ENCODE measurements at places on chromosomes 12 and 14.

- DNase-seq = no peak
Observed at GRCh38 chr12:31324116-31324844, 1.7 kb downstream of the SINHCAF start.

DNA sequence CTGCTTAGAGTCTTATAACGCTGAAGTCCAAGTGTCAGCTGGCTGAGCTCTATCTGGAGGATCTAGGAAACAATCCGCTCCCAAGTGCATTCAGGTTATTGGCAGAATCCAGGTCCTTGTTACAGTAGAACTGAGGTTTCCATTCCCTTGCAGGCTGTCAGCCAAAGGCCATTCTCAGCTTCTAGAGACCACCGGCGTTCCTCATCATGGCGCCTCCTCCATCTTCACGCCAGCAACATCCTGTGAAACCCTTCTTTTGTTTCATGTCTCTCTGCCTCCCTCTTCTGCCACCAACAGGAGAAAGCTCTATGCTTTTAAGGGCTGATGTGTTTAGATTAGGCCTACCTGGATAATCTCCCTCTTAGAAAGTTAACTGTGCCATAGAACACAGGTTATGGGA is 133.0 kb upstream of the RASSF8 start:
- DNase-seq = no peak

DNA sequence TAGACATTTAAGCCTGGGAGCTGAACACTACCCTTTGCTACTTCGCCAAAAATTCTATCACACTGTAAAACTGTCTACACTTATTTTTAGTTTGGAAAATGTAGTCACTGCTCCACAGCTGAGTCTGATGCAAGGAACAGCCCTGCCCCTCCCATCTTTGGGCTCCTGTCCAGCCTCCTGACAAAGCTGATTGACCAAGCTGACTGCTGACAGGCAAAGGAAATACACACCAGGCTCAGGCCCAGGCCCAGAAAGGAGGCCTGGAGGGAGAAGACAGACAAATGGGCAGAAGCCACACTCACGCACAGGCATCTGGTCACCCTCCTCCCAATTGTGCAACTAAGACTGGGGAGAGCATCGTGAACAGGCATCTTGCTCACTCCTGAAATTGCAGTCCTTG is 55.3 kb downstream of the ISCA2 start:
- DNase-seq = peak; percentile 92

GRCh38 chr12:19477071-19477470 is 37.8 kb downstream of the AEBP2 start:
- DNase-seq = no peak

DNA sequence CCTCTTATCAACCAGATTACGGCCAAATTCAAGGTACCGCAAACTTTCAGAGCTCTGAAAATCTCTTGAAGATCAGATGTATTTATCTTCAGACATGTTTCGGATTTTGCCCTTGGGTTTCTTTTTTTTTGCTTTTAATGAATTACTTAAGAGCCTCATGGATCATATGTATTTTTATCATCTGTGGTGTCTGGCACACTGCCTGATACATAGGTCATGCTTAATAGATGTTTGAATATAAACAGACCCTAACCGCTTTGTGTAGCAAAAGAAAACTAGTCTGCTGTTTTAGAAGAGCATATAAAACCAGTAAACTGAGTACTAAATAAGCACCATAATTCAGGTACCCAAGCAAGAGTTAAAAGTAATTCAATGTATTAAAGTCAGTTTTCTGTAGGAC is 20.1 kb upstream of the TBK1 start:
- DNase-seq = no peak

DNA sequence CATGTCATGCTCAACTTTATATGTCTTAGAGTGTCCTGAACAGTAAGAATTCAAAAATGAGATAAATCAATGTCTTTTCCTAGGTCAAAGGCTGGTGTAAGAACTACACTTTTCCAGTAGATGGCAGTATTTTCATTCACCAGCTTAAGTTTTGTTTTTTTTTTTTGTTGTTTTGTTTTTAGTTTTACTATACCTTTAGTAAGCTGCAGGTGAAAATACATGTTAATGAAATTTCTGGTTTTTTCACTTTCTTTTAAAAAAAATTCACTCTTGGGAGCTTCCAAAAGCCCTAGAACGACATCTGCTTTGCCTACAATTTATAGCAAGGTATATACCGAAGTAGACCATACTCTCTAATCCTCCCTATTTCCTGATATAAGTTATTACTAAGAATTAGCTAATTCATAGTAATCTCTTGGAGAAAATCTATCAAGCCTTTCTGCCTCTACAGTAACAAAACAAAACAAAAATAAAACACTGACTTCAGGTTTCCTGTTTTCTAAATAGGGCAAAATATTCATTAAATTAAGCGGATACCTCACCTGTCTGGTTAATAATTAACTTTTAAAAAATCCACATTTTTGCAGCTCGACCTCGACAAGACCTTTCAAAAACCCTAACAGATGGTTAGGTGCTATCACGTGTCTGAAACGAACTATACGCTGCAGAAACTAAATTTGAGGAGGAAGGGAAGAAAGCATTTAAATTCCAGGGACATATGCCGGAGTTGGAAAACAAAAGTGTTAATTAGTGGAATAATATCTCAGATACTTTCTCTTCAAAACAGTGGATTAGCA is 2.7 kb upstream of the SAMD4A start:
- no peak for DNase-seq

GRCh38 chr14:94009767-94010166 is 12.7 kb downstream of the CCDC197 start:
- DNase-seq = no peak

GRCh38 chr14:49971156-49972130 is 78.6 kb downstream of the ARF6 start:
- no peak for DNase-seq

DNA sequence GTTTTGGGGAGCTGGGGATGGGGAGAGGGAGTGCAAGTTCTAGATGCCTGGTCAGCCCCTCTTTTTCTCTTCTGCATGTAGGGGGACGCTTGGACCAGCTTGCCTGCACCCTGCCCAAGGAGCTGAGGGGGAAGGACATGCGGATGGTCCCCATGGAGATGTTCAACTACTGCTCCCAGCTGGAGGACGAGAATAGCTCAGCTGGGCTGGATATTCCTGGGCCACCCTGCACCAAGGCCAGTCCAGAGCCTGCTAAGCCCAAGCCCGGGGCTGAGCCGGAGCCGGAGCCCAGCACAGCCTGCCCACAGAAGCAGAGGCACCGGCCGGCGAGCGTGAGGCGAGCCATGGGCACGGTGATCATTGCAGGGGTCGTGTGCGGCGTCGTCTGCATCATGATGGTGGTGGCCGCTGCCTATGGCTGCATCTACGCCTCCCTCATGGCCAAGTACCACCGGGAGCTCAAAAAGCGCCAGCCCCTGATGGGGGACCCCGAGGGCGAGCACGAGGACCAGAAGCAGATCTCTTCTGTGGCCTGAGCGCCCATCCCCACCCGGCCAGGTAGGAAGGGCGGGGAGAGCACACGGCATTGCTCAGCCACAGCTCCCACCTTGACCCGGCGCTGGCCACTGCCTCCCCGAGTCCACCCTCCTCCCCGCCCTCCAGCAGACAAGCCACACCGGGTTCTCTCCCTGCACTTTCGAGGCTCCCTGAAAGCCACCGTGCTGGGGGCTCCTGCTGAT is 14.0 kb downstream of the LRTM2 start:
- no peak for DNase-seq

GRCh38 chr12:20628999-20629398 is 66.1 kb upstream of the SLCO1C1 start:
- no peak for DNase-seq

- peak; percentile 17 for DNase-seq
Observed at GRCh38 chr14:36997843-36998242, 174.6 kb downstream of the SLC25A21 start.

DNA sequence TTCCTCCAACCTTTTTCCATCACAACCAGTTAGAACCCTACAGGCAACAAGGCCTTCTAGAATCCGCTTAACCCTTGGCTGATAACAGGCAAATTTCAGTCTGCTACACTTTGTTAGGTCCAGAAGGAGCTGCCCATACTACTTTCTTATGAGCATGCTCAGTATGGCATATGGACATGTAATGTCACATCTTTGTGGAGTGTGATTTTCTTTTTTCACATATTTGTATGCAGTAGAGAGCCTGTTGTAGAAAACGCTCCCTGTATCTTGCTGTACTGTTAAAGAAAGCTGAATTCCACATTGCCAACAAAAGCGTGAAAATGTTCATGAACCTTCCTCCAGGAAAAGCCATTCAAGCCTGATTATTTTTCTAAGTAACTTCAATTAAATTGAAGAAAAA is 196.5 kb downstream of the SLC41A2 start:
- DNase-seq = no peak

- DNase-seq = no peak
Observed at GRCh38 chr14:56063131-56063530, 55.1 kb upstream of the PELI2 start.

DNA sequence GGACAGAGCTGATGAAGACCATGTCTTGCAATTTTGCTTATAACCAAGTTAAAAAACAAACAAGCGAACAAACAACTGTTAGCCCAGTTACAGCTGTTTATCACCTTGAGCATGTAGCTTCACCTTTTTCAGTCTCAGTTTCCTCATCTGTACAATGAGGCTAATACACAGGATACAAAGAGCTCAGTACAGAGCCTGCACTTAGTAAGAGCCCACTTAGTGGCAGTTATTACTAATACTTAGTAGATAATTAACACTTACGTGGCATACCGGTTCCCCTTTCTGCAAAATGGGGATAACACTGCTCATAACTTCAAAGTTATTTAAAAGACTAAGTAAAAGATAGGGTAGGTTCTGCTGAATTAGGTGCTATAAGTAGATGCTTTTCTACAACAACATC is 228.0 kb downstream of the MON2 start:
- no peak for DNase-seq

DNA sequence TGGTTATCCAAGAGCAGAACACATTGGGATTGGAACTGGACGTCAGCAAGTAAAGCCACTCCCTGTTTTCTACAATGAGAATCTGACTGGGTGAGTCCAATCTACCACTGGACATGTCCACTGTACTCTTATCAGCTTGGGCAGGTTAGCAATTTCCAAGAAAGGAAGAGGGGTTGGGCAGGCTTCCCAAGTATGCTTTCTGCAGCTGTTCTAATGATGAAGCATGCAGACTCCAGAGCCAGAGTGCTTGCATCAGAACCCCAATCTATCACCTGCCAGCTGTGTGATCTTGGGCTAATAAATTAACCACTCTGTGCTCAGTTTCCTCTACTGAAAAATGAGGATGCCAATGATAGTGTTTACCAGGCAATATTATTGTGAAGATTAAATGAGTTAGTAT is 92.0 kb downstream of the EMP1 start:
- no peak for DNase-seq

GRCh38 chr12:111687952-111688351 is 2.1 kb downstream of the ACAD10 start:
- DNase-seq = no peak

DNA sequence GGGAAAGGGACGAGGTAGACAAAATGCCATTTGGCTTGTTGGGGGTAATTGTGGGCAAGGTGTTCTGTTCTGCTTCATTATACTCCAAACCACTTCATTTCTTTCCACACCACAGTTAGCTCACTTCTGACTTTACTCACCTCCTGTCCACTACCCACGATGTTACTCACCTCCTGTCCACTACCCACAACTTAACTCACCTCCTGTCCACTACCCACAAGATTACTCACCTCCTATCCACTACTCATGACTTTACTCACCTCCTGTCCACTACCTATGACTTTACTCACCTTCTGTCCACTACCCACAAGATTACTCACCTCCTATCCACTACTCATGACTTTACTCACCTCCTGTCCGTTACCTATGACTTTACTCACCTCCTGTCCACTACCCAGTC is 10.1 kb upstream of the TWF1 start:
- no peak for DNase-seq

DNA sequence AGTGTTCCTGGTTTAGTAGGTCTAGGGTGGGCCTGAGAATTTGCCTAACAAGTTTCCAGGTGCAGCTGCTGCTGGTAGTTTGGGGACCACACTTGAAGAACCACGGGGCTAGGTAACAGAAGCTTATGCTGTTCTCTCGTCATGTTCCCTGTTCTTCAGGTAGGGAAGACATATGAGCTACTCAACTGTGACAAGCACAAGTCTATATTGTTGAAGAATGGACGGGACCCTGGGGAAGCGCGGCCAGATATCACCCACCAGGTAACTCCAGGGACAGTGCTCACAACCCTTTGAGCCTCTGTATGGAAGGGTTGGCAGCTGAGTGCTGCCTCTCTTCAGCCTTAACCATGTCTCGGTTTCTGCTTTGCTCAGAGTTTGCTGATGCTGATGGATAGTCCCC is 3.5 kb downstream of the EMG1 start:
- no peak for DNase-seq

DNA sequence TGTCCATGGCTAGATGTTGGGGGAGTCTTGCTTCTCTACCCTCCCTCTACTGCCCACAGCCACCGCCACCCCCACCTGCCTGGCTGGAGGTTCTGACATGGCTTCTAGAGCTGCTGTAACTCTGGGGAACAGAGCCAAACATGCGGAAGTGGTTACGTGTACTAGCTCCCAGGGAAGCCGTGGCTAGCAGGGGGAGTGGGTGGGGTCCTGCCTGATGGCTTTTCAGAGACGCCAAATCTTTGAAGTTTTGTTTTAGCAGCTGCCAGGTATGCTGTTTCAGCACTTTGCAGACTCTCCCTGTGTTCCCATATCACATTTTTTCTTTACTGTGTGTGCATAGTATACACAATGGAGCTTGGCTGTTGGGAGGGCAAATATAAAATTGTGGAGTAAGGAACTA is 150.3 kb downstream of the TGFB3 start:
- DNase-seq = peak; percentile 32
